ENCODE measurements at places on chromosomes 2 and 18. TPM values are rescaled to one million over a fixed set of nuclear protein-coding genes. Genes with fewer than 3 reads are reported as not detected.

Gene BOK
- 64.9 TPM for total RNA-seq

Gene SPATA3
- total RNA-seq: not detected

Gene CRYGC
- not detected for total RNA-seq

Gene IL1A
- total RNA-seq: 0.43 TPM

Gene RAMP1
- total RNA-seq: 9.1 TPM

Gene ZNF514
- 7.9 TPM for total RNA-seq

Gene DSG3
- total RNA-seq: 0.64 TPM

Gene ALKAL2
- 1.3 TPM for total RNA-seq

Gene GPR148
- total RNA-seq: not detected

Gene IL36RN
- total RNA-seq: 0.14 TPM

GRCh38 chr2:207372483-207372882, 157.3 kb upstream of the CREB1 start:
- no peak for DNase-seq
- no peak overlapping the region for H3K4me3 ChIP-seq
- no peaks in the 10 kb centered on the region for H3K36me3 ChIP-seq
- no peak overlapping the region for H3K27ac ChIP-seq
- H3K4me1 ChIP-seq: no peaks in the 10 kb centered on the region

GRCh38 chr2:220277445-220277975, 650.1 kb downstream of the SLC4A3 start:
- no peaks in the 10 kb centered on the region for H3K27me3 ChIP-seq
- H3K4me3 ChIP-seq: no peak overlapping the region
- H3K36me3 ChIP-seq: no peaks in the 10 kb centered on the region
- peaks cover 37% of the 10 kb centered on the region for H3K4me1 ChIP-seq
- DNase-seq: peak; percentile 95
- peak overlapping the region; percentile 63 for H3K27ac ChIP-seq

GRCh38 chr18:56165601-56166355, 472.6 kb downstream of the TXNL1 start:
- no peaks in the 10 kb centered on the region for H3K27me3 ChIP-seq
- no peak overlapping the region for H3K4me3 ChIP-seq
- peaks cover 22% of the 10 kb centered on the region for H3K4me1 ChIP-seq
- H3K27ac ChIP-seq: no peak overlapping the region
- H3K36me3 ChIP-seq: no peaks in the 10 kb centered on the region

DNA sequence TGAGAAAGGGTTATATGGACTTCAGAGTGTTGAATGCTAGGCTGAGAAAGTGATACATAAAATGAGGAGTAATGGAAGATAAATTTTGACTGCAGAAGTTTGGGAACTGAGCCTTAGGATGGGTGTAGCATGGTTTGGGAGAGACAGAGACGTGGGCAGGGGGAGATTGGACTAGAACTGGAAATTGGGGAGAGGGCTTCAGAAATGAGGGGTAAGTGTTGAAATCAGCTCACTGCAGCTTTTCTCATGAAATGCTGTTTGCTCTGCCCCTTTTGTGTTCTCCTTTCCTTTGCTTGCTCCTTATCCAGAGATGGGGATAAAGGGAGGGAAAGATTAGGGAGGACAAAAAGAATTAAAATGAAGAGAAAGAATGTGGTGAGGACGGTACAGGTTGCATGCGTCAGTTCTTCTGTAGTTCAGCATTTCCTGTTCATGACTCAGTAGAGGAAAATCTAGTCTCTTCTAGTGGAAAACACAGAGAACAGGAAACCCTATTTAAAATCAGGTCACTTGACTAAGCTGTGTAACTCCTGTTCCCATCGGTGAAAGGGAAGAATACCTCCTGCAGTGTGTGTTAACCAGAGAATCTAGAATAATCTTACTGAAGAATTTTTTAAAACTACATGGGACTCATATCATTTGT, 105.6 kb downstream of the CRIM1 start:
- DNase-seq: peak; percentile 97
- peak overlapping the region; percentile 95 for H3K27ac ChIP-seq
- H3K36me3 ChIP-seq: peaks cover 36% of the 10 kb centered on the region
- H3K27me3 ChIP-seq: no peaks in the 10 kb centered on the region

GRCh38 chr2:183898641-183899040, 699.7 kb upstream of the ZNF804A start:
- no peaks in the 10 kb centered on the region for H3K36me3 ChIP-seq
- H3K4me1 ChIP-seq: no peaks in the 10 kb centered on the region
- peak; percentile 2 for DNase-seq

DNA sequence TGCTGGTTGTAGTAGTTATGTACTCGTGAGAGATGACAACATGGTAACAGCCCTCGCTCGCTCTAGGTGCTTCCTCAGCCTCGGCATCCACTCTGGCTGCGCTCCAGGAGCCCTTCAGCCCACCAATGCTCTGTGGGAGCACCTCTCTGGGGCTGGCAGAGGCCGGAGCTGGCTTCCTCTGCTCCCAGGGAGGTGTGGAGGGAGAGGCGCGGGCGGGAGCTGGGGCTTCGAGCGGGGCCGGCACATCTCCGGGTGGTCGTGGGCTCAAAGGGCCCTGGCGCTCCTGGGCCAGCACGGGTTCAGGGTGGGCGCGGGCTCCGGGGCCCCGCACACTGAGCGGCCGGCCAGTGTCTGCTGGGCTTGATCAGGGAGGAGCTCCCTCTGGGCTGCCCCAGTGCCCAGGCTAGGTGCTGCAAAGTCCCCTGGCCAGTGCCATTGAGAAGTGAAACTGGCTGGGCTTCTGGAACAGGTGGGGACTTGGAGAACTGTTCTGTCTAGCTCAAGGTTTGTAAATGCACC, 1012.1 kb downstream of the CNTNAP5 start:
- H3K36me3 ChIP-seq: no peaks in the 10 kb centered on the region
- no peak overlapping the region for H3K27ac ChIP-seq
- H3K4me3 ChIP-seq: no peak overlapping the region
- no peak for DNase-seq
- no peaks in the 10 kb centered on the region for H3K27me3 ChIP-seq

GRCh38 chr2:147173189-147173581, 671.6 kb upstream of the ACVR2A start:
- DNase-seq: peak; percentile 57
- H3K4me3 ChIP-seq: no peak overlapping the region
- H3K27ac ChIP-seq: no peak overlapping the region
- no peaks in the 10 kb centered on the region for H3K36me3 ChIP-seq

DNA sequence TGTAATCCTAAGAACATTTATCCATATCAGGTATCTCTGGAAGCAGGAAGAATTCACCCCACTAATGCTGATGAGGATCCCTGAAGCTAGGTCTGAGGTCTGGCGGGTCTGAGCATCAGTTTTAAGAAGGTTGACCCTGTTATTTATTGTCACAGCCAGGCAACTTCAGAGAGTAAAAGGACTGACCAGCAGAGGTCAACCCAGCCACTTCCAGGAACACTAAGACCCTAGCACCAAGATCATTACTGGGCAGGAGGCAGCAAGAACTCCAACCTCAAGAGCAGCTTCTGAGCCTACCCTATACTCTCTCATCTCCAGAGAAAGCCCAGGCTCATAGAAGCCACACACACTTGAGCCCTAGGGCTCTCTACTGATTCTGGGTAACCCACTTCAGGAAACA, 901.4 kb downstream of the DCDC2C start:
- H3K4me3 ChIP-seq: no peak overlapping the region
- DNase-seq: no peak
- no peaks in the 10 kb centered on the region for H3K27me3 ChIP-seq
- H3K36me3 ChIP-seq: no peaks in the 10 kb centered on the region
- no peaks in the 10 kb centered on the region for H3K4me1 ChIP-seq

GRCh38 chr2:25103287-25103871, 61.5 kb downstream of the EFR3B start:
- peaks cover 14% of the 10 kb centered on the region for H3K4me1 ChIP-seq
- H3K27ac ChIP-seq: no peak overlapping the region
- H3K4me3 ChIP-seq: no peak overlapping the region
- DNase-seq: peak; percentile 91

- H3K36me3 ChIP-seq: no peaks in the 10 kb centered on the region
- H3K27me3 ChIP-seq: no peaks in the 10 kb centered on the region
- DNase-seq: no peak
Measured at GRCh38 chr2:202682274-202682673, 47.5 kb downstream of the FAM117B start.

- no peaks in the 10 kb centered on the region for H3K36me3 ChIP-seq
- peaks cover 7% of the 10 kb centered on the region for H3K27me3 ChIP-seq
- no peak for DNase-seq
Measured at GRCh38 chr2:10831400-10831985, 18.9 kb upstream of the PDIA6 start.

DNA sequence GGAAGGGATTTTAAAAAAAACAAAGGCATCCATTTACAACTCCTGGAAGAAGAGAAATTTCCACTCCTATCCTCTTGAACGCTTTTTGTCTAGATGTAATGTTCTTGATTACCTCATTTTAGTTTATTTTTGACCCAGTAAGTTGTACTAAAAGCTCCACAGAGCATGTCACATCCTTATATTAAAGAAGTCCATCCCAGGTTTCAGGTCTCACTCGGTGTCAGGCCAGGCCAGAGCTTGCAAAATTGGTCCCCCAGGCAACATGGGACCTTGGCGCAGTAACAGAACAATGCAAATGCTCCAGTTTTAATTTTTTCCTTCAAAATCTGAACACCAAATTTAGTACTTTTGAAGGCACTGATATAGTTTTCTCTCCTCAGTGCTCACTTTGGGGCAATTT, 218.4 kb upstream of the REV1 start:
- no peaks in the 10 kb centered on the region for H3K36me3 ChIP-seq
- H3K27me3 ChIP-seq: no peaks in the 10 kb centered on the region
- DNase-seq: no peak
- peaks cover 12% of the 10 kb centered on the region for H3K4me1 ChIP-seq

GRCh38 chr2:108786008-108786353, 590 bp upstream of the CCDC138 start:
- peaks cover 19% of the 10 kb centered on the region for H3K36me3 ChIP-seq
- H3K27ac ChIP-seq: peak overlapping the region; percentile 94
- no peaks in the 10 kb centered on the region for H3K4me1 ChIP-seq
- peak overlapping the region; percentile 76 for H3K4me3 ChIP-seq

DNA sequence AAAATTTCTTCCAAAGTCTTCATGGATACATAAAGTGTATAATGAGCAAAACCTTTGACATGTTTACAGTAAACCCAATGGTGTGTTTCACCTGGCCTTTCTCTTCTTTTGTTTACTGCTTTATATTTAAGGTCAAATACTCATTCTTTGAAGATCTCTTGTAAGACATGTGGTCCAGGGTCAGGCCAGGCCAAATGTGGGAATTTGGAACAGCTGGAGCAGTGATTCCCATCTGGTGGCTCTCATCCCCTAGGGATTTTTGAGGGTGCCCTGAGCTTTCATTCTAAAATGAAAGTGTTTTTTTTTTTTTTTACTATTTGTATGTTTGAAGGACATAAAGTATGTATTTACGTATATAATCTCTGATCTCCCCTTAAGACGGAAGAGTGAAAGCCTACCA, 13.8 kb upstream of the MGAT5 start:
- no peak for DNase-seq
- H3K27ac ChIP-seq: no peak overlapping the region
- no peaks in the 10 kb centered on the region for H3K27me3 ChIP-seq
- no peak overlapping the region for H3K4me3 ChIP-seq

GRCh38 chr2:74457549-74458131, 598 bp upstream of the WBP1 start:
- H3K27ac ChIP-seq: peak overlapping the region; percentile 66
- peak overlapping the region; percentile 81 for H3K4me3 ChIP-seq
- H3K27me3 ChIP-seq: no peaks in the 10 kb centered on the region
- no peaks in the 10 kb centered on the region for H3K36me3 ChIP-seq

DNA sequence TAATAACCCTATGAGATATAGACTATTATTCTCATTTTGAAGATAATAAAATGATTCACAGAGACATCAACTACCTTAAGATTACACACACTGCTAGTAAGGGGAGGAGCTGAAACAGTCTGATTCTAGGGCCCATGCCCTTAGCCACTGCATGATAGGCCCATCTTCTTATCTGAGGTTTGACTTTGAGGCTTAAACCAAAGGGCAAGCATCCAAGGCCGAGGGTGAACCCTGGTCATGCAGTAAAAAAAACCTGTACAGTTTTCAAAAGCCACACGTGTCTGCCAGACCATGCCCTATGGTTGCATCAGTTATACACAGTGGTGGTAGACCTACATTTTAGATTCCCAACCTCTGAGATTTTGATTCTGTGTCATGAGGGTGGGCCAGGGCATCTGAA, 44.8 kb downstream of the POLE4 start:
- H3K36me3 ChIP-seq: no peaks in the 10 kb centered on the region
- peak; percentile 7 for DNase-seq
- H3K4me1 ChIP-seq: no peaks in the 10 kb centered on the region
- no peak overlapping the region for H3K4me3 ChIP-seq

DNA sequence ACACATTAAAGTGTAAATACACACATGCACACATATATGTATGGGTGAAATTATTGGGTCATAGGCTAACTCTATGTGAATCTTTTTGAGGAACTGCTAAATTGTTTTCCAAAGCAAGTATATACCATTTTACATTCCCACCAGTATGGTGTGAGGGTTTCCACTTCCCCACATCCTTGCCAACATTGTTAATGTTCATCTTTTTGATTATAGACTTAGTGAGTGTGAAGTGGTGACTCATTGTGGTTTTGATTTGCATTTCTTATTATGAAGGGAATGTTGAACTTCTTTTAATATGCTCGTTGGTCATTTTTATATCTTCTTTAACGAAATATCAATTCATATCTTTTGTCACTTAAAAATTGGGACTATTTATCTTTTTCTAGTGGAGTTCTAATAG, 181.8 kb upstream of the GCFC2 start:
- no peak overlapping the region for H3K4me3 ChIP-seq
- no peaks in the 10 kb centered on the region for H3K27me3 ChIP-seq

GRCh38 chr2:240431661-240432424, 3.6 kb upstream of the GPC1 start:
- H3K27ac ChIP-seq: no peak overlapping the region
- DNase-seq: no peak
- H3K4me3 ChIP-seq: no peak overlapping the region
- no peaks in the 10 kb centered on the region for H3K36me3 ChIP-seq

DNA sequence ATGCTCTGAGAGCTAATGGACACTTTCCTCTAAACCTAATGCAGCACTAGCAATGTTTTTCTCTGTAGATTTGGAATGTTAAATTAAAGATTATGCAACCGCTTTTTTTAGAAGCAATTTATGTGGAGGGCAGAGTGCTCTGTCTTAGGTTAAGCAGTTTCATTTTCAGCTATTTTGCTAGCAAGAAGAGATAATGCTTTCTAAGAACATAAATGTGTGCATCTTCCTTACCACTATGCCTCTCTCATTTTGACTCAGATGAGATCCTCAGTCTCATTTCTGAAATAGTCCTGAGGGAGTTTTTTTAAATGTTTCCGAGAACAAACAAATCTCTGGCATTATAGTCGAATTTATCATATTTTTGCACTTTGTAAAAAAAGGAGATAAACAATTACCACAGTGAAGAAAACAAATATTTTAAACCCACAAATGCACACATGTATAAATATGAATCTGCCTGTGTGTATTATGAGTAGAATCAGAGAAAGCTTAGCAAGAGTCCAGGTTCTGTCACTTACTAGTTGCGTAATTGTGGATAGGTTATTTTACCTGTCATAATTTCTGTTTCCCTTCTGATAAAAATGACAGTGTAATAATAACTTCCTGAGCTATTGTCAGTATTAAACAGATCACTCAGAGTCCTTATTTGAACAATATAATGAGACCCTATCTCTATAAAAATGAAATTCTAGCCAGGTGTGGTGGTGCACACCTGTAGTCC, 207.7 kb upstream of the CRIM1 start:
- H3K27ac ChIP-seq: no peak overlapping the region
- H3K36me3 ChIP-seq: no peaks in the 10 kb centered on the region
- H3K4me3 ChIP-seq: no peak overlapping the region
- no peaks in the 10 kb centered on the region for H3K27me3 ChIP-seq

Data from astrocyte (in vitro differentiated cells and primary cell).